ENCODE measurements at places on chromosomes 12 and 14.

DNA sequence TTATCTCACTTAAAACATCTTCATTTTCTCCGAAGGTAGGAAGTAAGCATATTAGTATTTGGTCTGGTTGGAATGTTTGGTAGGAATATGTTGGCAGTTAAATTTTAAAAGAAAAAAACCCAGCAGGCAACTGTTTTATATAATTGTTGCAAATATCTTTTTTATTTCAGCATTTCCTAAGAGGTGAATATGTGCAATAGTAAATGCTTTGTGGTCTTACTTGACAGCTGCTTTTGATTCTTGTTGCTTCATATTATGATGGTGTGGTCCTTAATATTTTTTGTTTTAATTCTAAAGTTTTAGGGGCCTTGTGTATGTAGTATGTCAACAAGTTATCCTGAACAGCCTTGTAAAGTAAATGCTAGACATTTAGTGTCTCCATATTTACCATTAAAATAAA lies 6.3 kb downstream of the TRAFD1 start:
- no peak for DNase-seq

GRCh38 chr14:45270031-45270430 lies 17.0 kb upstream of the MIS18BP1 start:
- DNase-seq, result no peak

GRCh38 chr14:68060198-68060597 lies 240.6 kb downstream of the RAD51B start:
- no peak for DNase-seq

GRCh38 chr12:4388032-4388431 lies 8.5 kb upstream of the FGF23 start:
- DNase-seq, result no peak

DNA sequence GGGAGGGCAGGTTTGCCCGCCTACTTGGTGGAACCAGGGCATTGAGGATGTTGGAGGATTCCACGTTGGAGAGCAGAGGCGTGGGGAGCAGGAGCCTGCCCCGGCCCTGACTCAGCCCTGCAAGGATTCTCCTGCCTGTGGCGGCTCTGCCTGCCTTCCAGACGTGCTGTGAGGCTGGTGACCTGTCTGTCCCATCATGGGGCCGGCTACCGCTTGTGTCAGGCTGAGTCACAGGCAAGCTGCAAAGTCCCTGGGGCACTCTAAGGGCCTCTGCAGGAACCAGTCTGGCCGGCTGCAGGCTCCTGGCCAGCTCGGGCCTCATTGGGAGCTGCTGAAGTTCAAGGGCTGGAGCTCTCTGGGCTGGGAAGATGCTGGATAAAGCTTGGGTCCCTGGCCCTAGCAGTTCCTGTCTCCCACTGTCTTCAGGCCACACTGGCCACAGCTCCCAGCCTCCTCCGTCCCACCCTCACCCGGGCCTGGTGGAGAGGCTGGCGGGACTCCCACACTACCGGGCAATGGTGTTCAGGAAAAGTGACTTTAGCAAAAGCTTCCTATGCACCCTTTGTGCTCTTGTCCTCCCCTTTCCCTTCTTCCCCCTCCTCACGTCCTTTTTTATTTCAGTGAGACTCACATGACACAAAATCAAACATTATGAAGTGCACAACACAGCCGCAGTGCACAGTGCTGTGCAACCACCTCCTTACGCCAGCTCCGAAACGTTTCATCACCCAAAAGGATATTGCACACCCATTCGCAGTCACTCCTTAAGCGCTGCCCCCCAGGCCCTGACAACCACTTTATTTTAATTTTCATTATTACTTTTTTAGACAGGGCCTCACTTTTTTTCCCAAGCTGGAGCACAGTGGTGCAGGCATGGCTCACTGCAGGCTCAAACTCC lies 22.0 kb upstream of the ULK1 start:
- DNase-seq, result no peak

- peak; percentile 67 for DNase-seq
Measured at GRCh38 chr14:31090883-31091764, 64.9 kb upstream of the STRN3 start.

GRCh38 chr12:81329085-81329484 lies 251.2 kb downstream of the ACSS3 start:
- DNase-seq, result no peak

DNA sequence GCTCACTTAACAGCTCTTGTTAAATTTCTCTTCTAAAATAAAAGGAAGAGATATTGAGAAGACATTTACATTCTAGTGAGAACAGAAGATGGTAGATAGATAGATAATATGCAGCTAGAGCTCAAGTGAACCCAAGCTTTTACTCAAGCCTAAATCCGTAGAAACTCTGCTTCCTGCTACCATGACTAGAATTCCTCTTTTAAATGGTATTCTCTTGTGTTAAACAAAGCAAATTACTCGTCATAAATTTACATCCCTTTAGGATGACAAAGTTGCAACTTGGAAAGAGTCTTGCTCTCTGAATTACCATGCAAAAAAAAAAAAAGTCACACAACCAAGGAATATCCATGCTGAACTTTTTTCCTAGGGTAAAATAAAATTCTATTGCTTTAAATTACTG lies 160.7 kb upstream of the LRFN5 start:
- DNase-seq, result no peak

Data from kidney epithelial cell (primary cell).